ENCODE measurements at places on chromosomes 13 and 19.

DNA sequence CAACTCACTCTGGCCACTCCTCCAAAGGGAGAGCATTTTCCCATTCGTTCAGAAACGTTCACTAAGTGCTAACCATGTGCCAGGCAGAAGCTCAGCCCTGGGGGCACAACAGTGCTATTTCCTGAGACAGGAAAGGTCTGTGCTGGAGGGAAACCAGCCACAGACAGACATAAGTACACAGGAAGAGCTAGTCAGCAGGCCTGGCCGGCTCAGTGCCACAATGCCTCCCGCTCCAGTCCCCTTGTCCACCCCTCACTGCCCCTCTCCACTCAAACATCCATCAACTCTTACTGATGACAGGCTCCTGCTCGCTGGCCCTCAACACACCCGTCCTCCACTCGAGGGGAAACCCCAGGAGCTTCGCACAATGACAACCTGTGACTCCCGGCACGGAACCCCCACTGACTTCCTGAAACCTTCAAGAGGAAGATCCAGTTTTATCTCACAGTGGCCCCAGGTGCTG lies 11.3 kb upstream of the PLA2G4C start:
- no peak for DNase-seq

DNA sequence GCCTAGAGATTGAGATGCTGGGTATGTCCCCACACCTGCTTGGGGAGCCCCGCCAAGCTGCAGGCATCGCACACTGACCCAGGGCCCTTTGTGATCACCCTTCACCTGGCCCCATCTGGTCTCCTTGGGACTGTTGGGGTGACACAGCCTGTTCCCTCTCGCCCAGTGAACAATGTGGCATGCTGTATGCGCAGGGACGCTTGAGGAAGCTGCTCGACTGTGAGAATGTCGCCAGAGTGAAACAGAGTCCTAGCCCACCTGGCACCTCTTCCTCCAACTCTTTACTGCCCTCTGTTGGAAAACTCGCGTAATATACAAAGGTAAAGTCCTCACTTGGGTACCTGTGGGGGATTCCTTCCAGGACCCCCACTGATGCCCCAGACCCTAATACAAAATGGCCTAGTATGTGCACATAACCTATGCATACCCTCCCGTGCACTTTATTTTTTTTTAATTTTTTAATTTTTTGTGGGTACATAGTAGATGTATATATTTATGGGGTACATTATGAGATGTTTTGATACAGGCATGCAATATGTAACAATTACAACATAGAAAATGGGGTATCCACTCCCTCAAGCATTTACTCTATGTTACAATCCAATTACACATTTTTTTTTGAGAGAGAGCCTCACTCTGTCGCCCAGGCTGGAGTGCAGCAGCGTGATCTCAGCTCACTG lies 9.0 kb downstream of the BLOC1S3 start:
- DNase-seq = peak; percentile 80

DNA sequence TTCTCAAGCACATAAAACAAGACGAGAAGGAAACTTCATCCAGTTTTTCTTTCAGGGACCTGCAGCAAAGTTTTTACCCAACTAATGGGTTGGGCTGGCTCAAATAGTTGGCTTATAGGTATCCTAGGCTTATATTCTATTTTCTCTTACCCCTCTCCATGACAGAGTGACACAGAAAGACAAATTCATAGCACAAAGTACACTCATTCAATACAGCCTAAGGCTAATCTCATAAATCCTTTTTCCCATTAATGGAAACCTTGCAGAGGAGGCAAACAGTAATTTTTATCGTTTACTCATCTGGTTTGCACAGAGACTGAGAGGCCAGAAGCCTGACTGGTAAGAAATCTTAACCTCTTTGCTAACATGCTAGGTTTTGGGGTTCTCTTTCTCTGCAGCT lies 1589.9 kb downstream of the SLITRK1 start:
- DNase-seq = no peak

- no peak for DNase-seq
These were observed 5.5 kb upstream of the MRI1 start for GRCh38 chr19:13758795-13759194.

GRCh38 chr13:97108530-97108900 lies 113.6 kb upstream of the MBNL2 start:
- no peak for DNase-seq

GRCh38 chr19:57633832-57634131 lies 814 bp downstream of the ZNF211 start:
- no peak for DNase-seq

GRCh38 chr13:25384758-25385410 lies 13.1 kb downstream of the ATP8A2 start:
- DNase-seq = no peak

DNA sequence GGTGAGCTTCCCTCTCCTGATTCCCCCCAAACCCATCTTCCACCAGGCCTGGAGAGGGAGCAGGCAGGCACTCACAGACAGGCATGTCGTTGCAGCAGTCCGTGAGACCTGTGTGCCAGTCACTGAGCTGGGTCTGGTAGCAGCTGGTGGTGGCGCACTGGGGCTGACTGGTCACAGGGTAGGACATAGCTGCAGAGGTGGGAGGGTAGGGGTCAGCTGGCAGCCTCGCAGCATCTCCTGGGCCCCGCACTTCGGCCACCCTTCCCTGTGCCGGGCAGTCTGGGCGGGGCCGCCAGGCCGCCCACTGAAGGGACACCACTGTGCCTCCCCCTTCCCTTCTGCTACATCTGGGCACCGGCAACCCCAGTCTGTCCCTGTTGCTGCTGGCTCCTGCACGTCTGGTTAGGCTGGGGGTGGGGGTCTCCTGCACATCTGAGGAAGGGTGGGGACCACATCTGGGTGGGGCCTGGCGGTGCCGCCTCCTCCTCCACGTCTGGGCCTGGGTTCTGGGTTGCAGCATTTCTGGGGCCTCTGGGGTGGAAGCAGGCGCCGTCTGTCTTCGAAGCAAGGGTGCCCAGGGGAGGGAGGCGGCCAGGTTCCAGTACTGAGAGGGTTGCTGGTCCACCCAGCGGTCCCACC lies 1.1 kb downstream of the CNFN start:
- DNase-seq = no peak

DNA sequence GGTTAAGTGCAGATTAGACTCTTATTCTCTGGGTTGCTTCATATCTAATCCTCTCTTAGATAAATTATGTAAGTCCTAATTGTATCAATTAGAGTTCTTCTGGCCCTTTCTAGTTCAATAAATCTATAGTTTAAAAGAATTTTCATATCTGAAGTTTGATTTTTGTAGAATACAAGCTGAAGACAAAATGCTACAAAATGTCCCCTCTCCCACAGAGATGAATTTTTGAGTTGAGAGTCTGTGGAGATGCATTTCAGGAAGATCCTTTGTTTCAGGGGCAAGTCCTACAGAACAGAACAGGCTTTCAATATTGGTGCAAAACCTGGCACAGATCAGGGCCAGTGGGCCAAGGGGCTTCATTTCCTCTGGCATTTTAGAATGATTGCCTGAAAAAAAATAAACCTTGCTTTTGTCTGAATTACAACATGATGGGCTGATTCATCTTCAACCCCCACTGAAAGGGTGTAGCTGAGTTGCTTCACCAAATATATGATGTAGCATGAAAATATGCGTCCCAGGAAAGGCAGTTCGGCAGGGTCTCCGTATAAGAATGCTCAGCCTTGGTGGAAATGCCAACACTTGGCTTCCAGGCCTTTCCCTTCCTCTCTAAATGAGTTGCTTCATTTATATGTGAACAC lies 6.4 kb upstream of the IPO5 start:
- DNase-seq = no peak

DNA sequence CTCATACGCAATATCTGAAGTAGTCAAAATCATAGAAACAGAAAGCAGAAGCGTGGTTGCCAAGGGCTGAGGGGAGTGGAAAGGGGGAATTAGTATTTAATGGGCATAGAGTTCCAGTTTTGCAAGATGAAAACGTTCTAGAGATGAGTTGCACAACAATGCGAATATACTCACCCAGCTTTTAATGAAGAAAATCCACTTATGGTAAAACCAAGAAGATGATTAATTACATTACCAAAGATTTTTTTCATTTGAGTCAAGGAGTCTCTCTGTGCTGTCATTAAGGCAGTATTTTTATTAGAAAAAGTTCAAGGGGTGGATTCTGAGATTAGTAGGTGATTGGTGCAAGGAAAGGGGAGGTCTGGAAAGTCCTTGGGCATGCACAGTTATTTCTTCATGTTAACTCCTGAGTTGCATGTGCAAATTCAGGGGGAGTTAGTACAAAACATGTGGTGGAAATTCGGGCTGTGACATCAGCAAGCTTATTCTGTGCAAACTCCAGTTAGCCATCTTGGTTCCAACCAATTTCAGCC lies 6.9 kb upstream of the CBY2 start:
- no peak for DNase-seq

DNA sequence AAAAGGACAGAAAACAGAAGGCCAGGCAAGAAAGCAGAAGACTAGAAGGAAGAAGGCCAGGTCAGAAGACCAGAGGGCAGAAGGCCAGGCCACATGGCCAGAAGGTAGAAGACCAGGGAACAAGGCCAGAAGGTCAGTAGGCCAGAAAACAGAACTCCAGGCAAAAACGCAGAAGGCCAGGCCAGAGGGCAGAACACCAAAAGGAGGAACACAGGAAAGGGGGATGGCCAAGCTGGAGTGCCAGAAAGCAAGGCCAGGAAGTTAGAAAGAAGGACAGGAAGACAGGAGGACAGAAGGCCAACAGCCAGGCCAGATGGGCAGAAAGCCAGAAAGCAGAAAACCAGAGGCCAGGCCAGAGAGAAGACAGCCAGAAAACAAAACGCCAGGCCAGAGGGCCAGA lies 185.4 kb downstream of the TUBA3C start:
- no peak for DNase-seq

- DNase-seq = no peak
These were observed 39.2 kb downstream of the STK24 start for GRCh38 chr13:98537740-98538139.

DNA sequence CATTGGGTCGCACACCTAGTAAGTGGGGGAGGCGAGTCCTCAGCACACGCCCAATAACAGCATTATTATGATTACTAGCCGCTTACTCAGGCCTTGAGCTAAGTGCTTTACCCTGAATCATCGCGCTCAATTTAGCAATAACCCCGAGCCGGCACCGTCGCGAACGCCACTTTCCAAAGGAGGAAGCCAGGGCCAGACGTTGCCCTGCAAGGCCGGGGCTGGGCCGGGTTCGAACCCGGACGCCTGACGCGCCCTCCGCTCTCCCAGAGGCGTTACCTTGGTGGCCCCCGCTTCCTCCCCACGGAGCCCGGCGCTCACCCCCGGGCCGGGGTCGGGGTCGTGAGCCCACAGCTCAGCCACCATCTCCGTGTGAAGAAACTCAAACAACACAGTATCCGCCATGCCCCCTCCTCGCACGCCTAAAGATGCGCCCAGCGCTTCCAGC lies at the start of gene TRAPPC6A:
TRAPPC6A (minus strand) TSS at position 421 of the 445 bp plus-strand sequence; CDS start at position 402, 19 bp downstream.
- no peak for DNase-seq

DNA sequence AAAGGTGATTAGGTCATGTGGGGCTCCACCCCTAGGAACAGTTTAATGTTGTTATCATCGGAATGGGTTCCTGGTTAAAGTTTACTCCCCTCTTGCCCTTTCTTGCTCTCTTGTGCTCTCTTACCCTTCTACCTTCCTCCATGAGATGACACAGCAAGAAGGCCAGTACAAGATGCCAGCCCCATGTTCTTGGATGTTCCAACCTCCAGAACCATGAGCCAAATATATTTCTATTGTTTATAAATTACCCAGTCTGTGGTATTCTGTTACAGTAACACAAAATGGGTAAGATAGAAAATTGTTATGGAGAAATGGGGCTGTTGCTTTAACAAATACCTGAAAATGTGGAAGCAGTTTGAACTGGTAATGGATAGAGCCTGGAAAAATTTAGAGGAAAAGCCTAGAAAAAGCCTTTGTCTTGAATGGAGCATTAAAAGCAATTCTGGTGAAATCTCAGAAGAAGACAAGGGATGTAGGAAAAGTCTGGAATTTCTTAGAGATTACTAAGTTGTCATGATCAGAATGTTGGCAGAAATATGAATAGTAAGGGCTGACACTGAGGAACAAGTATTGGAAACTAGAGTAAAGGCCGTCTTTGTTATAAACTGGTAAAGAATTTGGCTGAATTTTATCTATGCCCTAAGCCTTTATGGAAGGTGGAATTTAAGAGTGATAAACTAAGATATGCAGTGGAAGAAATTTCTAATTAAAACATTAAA lies 53.5 kb upstream of the TSC22D1 start:
- DNase-seq = no peak

DNA sequence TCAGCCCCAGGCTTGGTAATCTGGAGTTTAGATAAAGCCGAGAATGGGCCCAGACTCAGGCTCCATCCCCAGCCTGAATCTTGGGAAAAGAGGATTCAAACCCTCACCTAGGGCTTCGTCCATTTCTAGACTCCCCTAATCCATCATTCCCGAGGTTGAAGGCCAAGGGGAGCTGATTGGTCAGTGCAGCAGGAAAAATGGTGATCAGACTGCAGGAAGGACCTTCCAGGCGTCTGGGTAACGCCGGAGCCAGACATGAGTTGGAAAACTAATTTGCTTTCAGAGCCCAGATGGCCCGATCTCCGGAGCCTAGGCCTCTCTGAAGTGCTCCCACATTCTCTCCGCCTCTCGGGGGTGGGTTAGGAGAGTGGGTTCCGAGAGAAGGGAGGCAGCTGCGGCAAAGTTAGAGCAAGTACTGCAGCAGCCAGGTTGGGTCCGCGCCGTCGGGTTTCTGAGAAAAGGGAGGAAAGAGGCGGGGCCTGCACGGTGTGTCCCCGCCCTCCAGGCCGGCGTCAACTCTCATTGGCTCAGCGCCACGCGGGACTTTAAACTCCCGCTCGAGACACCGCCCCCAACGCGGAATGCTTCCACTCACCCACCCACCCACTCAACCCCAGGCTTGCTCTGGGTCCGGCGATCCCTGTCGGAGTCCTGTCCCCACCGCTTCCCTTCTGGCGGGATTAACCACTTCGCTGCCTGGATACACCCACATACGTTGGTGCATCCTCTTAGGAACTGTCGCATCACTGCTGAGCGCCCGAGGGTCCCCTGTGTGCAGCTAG lies 788 bp upstream of the RTBDN start:
- peak; percentile 58 for DNase-seq

GRCh38 chr13:28753208-28753892 lies 34.6 kb upstream of the SLC46A3 start:
- DNase-seq = peak; percentile 64

DNA sequence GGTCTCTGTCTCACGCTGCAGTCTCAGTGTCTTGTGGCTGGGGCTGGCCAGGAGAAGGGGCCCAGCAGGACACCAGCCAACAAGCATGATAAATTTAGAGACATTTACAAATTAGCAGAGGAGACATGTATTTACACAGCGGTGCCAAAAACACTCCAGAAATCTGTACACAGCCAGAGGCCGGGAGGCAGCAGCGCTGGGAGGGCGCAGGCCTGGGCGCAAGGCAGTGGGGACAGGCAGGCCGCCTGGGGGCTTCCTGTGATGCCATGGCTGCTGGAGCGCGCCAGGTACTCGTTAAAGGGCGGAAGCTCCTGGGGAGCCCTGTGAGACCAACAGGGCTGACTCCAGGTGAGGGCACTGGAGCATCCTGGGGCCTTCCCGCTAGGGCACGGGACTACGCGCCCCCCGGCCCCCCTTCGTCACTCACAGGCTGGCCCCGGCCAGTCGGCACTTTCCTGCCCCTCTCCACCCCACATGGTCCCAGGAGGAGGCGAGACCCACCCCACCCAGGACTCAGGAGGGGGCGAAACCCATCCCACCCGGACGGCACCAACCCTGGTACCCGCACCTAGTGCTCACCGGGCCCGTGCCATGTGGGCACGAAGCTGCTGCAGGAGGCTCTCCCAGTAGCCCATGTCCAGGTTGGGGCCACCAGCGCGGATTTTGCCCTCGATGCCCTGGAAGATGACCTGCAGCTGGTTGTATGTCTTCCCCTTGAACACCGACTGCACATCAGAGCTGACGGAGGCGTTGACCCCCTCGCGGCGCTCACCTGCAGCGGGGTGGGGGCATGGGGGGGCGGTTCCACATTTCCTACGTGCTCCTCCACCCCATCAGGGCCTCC lies 7.4 kb upstream of the TBXA2R start:
- no peak for DNase-seq

GRCh38 chr13:109204252-109204651 lies 574.8 kb downstream of the MYO16 start:
- DNase-seq = no peak

Measured in iPS-NIHi11 (cell line).